ENCODE measurements at places on chromosomes 5 and 9. TPM values are rescaled to one million over a fixed set of nuclear protein-coding genes. Genes with fewer than 3 reads are reported as not detected.
A peak's percentile ranks its signal among the peaks of the same experiment; 100 is the strongest.

The TLE4 gene
- polyA plus RNA-seq, result 24.2 TPM

The CCDC192 gene
- polyA plus RNA-seq, result 0.81 TPM

The KIF4B gene
- polyA plus RNA-seq, result 0.24 TPM

The ANKRD34B gene
- polyA plus RNA-seq, result 0.03 TPM

- no peak overlapping the region for H3K4me3 ChIP-seq
- H3K36me3 ChIP-seq, result no peaks in the 10 kb centered on the region
- no peak overlapping the region for H3K27ac ChIP-seq
- H3K27me3 ChIP-seq, result no peaks in the 10 kb centered on the region
- H3K4me1 ChIP-seq, result no peaks in the 10 kb centered on the region
Measured at GRCh38 chr5:113128082-113128481, 151.5 kb downstream of the DCP2 start.

DNA sequence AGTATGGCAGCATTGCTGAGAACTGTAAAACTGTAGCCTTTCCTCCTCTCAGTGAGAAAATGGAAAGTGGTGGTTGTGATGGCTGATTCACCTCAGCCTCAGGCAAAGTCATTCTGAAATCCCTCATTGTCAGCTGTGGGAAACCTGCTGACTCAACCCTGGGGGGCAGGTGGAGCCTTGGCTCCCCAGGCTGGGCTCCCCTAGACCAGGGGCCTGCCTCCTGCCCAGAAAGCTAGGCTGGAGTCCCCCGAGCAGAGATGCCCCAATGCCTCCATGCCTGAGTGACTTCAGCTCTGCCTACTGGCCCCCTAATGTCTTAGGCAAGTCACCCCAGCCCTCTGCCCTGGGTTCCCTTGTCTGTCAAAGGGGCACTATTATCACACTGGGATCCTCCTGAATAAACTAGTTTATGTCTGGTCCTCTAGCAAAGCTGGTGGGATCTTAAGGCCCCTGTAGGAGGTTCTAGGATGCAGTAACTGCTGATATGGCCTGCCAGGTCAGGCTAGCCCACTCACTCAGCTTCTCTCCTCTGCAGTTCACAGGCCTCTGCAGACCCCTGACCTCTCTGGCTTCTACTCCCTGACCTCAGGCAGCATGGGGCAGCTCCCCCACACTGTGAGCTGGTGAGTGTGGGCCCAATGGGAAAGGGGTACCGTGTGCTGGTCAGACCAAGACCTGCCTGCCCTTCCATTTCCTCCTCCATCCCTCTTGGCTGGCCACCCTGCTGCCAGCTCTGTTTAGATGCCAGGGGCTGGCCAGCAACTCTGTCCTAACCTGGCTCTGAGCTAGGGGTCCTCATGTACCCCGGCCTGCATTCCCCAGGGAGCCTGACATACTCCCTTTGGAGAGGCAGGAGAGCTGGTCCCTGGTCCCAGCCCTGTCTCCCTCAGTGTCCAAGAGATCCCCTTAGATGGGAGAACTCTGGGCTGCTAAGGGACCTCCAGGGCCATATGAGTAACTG lies 24.2 kb downstream of the TCF7 start:
- no peak for DNase-seq
- H3K27me3 ChIP-seq, result no peaks in the 10 kb centered on the region
- no peak overlapping the region for H3K4me3 ChIP-seq
- H3K4me1 ChIP-seq, result no peaks in the 10 kb centered on the region
- no peak overlapping the region for H3K27ac ChIP-seq

GRCh38 chr9:82930116-82930515 lies 132.8 kb downstream of the RASEF start:
- H3K4me3 ChIP-seq, result no peak overlapping the region
- no peaks in the 10 kb centered on the region for H3K27me3 ChIP-seq
- H3K36me3 ChIP-seq, result no peaks in the 10 kb centered on the region
- no peak for DNase-seq
- no peak overlapping the region for H3K27ac ChIP-seq
- H3K4me1 ChIP-seq, result no peaks in the 10 kb centered on the region

GRCh38 chr9:127185931-127186781 lies 63.7 kb upstream of the ANGPTL2 start:
- H3K4me3 ChIP-seq, result no peak overlapping the region
- H3K27ac ChIP-seq, result peak overlapping the region; percentile 78
- peaks cover 14% of the 10 kb centered on the region for H3K4me1 ChIP-seq
- no peaks in the 10 kb centered on the region for H3K27me3 ChIP-seq
- peaks cover 7% of the 10 kb centered on the region for H3K36me3 ChIP-seq
- peak; percentile 72 for DNase-seq

- no peak overlapping the region for H3K27ac ChIP-seq
- H3K27me3 ChIP-seq, result no peaks in the 10 kb centered on the region
- no peak for DNase-seq
- peaks cover 16% of the 10 kb centered on the region for H3K4me1 ChIP-seq
- H3K4me3 ChIP-seq, result no peak overlapping the region
- H3K36me3 ChIP-seq, result no peaks in the 10 kb centered on the region
Measured at GRCh38 chr5:119363936-119364335, 8.1 kb downstream of the TNFAIP8 start.

GRCh38 chr5:9832921-9833320 lies 202.8 kb upstream of the TAS2R1 start:
- no peak for DNase-seq
- H3K4me3 ChIP-seq, result no peak overlapping the region
- H3K4me1 ChIP-seq, result no peaks in the 10 kb centered on the region
- no peaks in the 10 kb centered on the region for H3K27me3 ChIP-seq
- H3K36me3 ChIP-seq, result no peaks in the 10 kb centered on the region
- H3K27ac ChIP-seq, result no peak overlapping the region

DNA sequence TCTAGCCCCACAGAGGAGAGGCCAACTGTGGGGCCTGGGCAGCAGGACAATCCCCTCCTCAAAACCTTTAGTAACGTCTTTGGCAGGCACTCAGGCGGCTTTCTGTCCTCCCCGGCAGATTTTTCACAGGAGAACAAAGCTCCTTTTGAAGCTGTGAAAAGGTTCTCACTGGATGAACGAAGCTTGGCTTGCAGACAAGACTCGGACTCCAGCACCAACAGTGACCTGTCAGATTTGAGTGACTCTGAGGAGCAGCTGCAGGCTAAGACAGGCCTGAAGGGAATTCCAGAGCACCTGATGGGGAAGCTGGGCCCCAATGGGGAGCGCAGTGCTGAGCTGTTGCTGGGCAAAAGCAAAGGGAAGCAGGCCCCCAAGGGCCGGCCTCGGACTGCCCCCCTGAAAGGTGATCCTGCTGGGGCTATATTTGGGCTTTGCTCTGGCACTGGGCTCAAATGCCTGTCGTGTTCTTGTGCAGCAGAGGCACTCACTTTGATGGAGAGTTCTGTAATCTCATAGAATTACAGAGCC lies 39.4 kb downstream of the KDM3B start:
- no peaks in the 10 kb centered on the region for H3K36me3 ChIP-seq
- H3K27me3 ChIP-seq, result no peaks in the 10 kb centered on the region
- H3K4me3 ChIP-seq, result no peak overlapping the region
- H3K4me1 ChIP-seq, result no peaks in the 10 kb centered on the region
- H3K27ac ChIP-seq, result no peak overlapping the region
- DNase-seq, result no peak

DNA sequence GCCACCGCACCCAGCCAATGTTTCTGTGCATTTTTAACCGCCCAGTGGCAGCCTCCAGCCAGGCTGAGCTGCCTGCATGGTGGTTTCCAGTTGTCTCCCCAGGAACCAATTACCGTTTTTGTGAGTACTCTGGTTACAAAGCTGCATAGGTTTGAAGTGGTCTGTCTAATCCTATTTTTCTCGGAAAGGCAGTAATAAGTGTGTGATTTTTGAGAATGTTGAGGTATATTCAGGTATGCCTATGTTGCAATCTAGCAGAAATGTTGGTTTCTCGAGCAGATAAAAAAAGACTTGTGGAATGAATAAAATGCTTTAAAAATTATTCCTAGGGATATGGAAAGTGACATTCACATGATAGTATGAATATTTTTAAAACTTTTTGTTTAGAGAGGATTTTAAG lies 41.5 kb upstream of the ANKH start:
- H3K27me3 ChIP-seq, result no peaks in the 10 kb centered on the region
- no peak overlapping the region for H3K4me3 ChIP-seq
- no peak overlapping the region for H3K27ac ChIP-seq
- H3K36me3 ChIP-seq, result no peaks in the 10 kb centered on the region

DNA sequence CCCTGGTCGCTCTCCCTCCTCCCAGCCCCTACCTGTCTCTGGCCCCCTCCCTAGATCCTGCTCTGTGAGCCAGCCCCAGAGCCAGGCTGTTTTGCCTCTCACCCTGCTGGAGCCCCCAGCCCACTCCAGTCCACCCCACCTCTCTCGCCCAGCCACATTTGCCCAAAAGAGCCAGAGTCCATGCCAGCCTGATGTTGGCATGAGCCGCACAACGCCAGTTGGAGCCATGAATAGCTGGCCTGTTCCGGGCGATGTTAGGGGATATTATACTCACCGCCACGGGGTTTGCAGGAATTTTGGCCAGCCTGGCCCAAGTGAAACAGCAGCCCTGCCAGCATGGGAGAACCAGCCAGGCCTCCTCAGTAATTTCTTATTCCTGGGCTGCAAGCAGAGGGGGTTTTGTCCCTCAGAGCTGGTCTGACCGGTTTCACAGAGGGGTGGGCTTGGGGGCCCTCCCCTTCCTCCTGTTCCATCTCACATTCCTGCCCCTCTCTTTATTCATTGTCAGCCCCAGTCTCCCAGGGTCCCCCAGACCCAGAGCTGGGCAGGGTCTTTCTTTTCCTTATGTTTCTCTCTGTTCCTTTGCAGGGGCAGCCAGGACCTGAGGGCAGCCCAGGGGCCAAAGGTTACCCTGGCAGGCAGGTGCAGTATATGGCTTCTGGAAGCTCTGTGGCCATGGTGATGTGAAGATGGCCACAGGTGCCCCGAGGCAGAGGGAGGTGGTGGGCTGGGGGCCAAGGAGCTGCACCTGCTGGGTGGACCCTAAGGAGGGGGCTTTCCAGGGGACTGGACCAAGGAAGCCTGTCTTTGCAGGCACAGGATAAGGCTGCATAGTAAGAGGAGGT lies 50.1 kb downstream of the COL27A1 start:
- H3K27ac ChIP-seq, result no peak overlapping the region
- no peaks in the 10 kb centered on the region for H3K27me3 ChIP-seq
- peaks cover 9% of the 10 kb centered on the region for H3K4me1 ChIP-seq
- H3K36me3 ChIP-seq, result peaks cover 7% of the 10 kb centered on the region
- no peak for DNase-seq
- H3K4me3 ChIP-seq, result no peak overlapping the region

DNA sequence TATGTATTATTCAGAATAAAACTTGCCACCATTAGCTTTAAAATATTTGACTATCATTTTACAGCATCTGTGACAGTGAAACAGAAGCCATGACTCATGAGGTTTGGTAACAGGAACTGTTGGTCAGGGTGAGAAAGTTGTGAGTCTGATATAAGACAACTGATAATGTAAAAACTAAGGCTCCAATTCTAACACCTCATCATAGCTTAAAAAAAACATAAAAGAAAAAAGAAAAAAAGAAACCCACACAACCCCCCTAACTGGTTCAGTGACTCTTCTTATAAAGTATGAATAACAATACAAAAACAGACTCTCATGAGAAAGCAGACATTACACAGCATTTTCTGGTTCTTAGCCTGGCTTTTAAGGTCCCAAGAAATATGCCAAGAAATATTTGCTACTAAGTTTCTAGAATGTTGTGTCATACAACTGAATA lies 85.8 kb downstream of the MRPS27 start:
- no peak overlapping the region for H3K4me3 ChIP-seq
- DNase-seq, result no peak
- no peaks in the 10 kb centered on the region for H3K36me3 ChIP-seq
- H3K27ac ChIP-seq, result no peak overlapping the region
- H3K27me3 ChIP-seq, result no peaks in the 10 kb centered on the region

DNA sequence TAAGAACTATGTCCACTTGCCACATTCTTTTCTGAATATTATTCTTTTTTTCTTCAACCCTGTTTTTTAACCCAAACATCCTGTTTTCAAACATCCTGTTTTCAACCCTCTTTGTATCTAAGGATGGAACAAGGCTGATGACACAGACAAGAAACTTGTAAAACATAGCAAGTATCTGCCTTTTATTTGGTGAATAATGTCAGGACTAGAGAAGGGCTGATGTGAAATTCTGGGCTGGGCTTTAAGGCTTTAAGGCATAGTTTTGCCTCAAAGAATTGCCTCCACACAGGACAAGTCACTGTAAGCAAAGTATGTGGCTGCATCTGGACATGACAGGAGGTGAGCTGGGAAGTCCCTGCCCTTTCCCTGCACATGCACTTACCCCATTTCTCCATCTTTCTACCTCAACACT lies 42.5 kb upstream of the RIC1 start:
- H3K27me3 ChIP-seq, result no peaks in the 10 kb centered on the region
- H3K4me1 ChIP-seq, result peaks cover 19% of the 10 kb centered on the region

DNA sequence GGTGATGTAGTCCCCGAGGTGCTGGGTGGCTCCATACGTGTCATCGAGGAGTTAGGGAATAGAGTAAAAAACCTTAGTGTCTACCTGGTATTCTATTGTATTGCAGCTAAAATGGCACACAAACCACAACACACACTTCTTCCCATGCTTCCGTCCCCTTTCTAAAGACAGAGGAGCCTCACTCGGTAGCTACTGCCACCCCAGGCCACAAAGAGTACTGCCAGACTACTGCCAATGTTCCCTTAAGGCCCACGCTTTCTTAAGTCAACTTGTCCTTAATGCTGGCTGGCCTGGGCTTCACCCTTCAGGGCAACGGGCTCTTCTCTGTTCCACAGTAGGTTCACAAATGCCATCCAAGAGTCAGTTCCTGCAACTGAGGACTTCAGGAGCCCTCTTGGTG lies 673.0 kb downstream of the ELAVL2 start:
- H3K4me1 ChIP-seq, result no peaks in the 10 kb centered on the region
- no peak for DNase-seq
- no peaks in the 10 kb centered on the region for H3K27me3 ChIP-seq
- H3K36me3 ChIP-seq, result no peaks in the 10 kb centered on the region

GRCh38 chr9:33227741-33228140 lies 12.2 kb upstream of the SPINK4 start:
- no peaks in the 10 kb centered on the region for H3K4me1 ChIP-seq
- no peak overlapping the region for H3K27ac ChIP-seq
- H3K36me3 ChIP-seq, result no peaks in the 10 kb centered on the region
- DNase-seq, result no peak
- no peaks in the 10 kb centered on the region for H3K27me3 ChIP-seq

DNA sequence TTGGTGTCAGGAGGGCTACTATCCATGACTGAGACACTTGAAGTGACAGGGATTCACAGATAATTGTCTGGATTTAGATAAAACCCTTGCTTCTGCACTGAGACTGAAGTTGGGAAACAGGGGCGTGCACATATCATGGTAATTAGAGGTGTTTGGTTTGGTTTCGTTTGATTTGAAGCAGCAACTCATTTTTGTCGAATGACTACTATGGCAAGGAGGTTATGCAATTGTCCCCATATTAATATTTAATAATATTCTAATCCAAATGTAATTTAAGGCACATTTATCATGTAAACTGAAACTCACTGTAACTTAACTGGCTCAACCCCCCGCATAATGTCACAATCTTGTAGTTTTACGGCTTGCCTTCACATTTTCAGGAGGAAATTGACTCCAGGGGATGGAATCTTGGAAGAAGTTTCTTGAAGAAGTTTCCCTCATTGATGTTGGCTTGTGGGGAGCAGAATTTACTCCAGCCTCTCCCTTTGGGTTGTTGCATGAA lies 12.5 kb downstream of the ZNF366 start:
- no peak overlapping the region for H3K4me3 ChIP-seq
- H3K27ac ChIP-seq, result no peak overlapping the region
- H3K27me3 ChIP-seq, result no peaks in the 10 kb centered on the region
- H3K36me3 ChIP-seq, result peaks cover 3% of the 10 kb centered on the region
- no peak for DNase-seq
